IPS-NIHi11 (cell line): ENCODE measurements at places on chromosomes 4 and X.

DNA sequence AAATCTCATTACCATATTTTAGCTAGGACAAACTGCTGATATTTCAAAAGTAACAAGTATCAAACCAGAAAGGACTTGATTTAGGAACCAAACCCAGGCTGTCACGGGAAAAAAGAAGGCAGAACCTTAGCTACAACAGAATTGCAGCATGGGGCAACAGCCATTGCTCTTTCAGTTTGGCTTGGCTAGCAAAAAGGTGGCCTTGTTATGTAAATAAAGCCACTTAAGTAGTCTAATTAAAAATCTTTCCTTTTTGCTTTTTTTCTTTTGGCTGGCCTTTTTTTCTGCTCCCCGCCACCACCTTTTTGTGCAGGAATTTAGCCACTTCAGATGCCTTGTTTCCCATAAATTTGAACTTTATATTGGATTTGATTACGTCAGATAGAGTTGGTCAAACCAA lies 235.9 kb downstream of the CPXCR1 start:
- DNase-seq = no peak

DNA sequence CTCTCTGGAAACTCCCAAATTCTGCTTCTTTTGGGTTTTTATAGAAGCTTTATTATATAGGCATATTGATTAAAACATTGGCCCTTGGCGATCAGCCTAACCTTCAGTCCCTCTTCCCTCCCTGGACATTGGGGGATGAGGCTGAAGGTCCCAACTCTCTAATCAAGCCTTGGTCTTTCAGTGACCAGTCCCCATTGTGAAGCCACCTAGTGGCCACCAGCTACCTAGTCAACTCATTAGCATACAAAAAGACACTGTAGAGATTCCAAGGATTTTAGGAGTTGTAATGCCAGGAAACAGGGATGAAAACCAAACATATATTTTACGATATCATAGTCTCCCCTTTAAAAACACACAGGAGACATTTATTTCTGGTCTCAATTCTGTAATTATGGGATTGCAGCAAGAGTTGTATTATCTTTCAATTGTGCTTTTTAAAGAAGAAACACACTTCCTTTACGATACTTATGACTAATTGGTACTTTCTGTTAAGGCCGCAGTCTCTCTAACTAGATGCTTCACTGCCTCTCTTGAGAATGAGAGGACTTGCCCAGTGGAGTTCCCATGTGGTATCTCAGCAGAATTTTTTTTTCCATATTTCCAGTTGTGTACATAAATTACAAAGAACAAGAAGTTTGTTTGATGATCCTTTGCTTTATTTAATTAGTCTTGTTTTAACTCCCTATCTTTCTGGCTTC lies 58.2 kb downstream of the WDR17 start:
- DNase-seq = peak; percentile 37

- DNase-seq = peak; percentile 13
These were observed 47.5 kb downstream of the SPATA18 start for GRCh38 chr4:52098618-52099017.

DNA sequence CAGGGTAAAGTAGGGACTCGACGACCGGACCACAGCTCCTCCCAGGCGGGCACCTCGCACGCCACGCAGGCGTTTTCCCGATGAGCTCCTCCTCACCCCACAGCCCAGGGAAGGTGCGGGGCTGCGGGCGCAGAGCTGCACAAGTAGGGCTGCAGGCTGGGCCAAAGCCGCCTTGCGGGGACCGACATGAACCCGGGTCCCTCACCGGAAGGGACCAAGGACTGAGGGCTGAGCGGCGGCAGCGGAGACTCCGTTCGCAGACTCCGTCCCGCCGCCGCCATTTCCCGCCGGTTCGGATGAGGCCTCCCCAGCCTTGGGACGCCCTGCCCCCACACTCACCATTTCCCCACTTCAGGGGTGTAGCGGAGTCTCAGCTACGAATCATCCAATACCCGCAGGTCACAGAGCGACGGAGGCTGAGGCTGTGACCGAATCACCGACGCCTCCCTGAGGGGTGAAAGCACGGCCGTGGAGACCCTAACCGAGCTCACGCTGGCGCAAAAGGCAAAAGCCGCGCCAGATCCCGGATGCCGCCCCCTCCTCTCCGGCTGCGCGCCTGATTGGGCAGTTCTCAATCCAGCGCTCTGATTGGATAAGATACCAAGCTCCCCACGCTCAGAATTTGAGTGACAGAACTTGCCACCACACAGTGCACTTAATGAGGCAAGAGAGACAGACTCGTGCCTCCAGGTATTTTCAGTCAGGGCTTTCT lies at the start of gene ZNF732:
ZNF732 (minus strand) TSS at position 506 of the 712 bp plus-strand sequence; CDS start at position 342, 164 bp downstream.
- peak; percentile 93 for DNase-seq

DNA sequence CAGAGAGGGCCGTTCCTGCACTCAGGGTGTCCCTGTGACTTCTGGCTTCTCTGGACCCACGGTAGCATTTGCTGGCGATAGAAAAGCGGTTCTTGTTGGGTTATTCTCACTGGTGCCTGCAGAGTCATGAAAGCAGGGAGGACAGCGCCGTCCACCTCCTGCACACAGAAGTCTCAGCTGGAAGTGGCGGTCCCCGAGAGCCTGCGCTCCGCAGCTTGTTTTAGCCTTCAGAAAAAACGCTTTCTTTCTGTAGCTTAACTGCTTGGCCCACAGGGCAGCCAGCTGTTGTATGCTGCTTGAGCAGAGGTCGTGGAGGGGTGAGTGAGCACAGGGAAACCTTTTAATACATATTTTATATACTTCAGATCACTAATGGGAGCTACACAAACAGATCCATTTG lies 400.7 kb upstream of the FAT1 start:
- DNase-seq = no peak

GRCh38 chr4:147219145-147219544 lies 261.8 kb upstream of the EDNRA start:
- DNase-seq = no peak

- peak; percentile 18 for DNase-seq
These were observed 40.8 kb upstream of the QRFPR start for GRCh38 chr4:121421594-121421993.

- DNase-seq = no peak
These were observed 601 bp downstream of the SLC25A43 start for GRCh38 chrX:119399772-119400101.

DNA sequence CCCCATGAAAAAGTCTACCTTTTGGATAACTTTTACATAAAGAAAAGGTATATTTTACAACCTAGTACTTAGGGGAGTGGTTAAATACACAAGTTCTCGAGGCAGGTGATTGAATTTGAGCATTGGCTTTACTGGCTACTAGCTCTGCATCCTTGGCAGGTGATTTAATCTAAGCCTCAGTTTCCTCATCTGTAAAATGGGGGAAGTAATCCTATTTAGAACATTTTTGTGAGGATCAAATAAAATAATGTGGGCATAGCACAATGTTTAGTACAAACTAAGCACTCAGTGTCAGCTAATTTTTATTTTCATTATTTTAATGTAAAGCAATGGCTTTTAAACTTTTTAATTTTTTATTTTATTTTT lies 102.9 kb downstream of the CEP135 start:
- no peak for DNase-seq

DNA sequence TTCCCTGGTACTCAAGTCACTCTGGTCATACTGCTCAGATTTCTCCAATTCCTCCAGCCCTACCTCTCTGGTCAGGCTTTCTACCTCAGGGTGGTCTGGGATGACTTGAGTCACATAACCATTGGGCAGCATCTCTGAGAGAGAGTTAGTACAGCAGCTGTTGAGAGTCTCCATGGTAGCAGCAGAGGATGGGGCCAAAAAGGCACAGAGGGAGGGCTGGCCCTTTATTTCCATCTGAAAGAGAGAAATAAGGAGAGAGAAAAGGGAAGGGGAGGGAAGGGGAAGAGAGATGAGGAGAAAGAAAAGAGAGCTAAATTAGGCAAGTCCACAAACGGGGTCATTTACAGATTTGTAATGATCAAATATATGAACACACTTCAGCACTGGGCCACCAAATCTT lies 149.1 kb upstream of the ARHGEF9 start:
- no peak for DNase-seq

DNA sequence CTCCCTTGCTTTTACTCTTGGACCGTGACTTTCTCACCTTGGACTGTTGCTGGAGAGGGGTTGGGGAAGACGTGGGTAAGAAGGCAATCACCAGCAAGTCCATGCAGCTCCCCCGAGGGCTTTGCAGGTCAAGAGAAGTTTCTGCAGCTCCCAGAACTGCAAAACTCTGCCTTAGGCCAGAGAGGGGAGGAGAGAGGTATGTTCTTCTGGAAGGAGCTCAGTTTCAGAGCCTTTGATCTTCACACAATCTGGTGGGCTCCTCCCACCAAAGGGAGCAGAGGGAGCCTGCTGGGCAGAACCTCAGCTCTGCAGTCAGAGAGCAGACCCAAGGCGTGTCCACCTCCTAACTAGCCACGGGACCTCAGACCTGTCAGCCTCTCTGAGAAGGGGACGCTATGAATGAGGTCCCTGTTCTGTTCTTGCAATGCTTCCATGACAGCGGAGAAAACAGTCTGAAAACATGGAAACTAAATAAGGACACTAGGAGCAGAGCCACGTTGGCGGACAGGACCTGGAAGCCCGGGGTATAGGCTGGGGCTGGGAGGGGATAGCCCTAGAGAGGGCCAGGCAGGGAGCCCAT lies 92.8 kb downstream of the EVC2 start:
- DNase-seq = no peak

- DNase-seq = no peak
These were observed 8.2 kb downstream of the MTHFD2L start for GRCh38 chr4:74166135-74166534.

- DNase-seq = no peak
These were observed 1.1 kb upstream of the PDLIM3 start for GRCh38 chr4:185536411-185536709.

DNA sequence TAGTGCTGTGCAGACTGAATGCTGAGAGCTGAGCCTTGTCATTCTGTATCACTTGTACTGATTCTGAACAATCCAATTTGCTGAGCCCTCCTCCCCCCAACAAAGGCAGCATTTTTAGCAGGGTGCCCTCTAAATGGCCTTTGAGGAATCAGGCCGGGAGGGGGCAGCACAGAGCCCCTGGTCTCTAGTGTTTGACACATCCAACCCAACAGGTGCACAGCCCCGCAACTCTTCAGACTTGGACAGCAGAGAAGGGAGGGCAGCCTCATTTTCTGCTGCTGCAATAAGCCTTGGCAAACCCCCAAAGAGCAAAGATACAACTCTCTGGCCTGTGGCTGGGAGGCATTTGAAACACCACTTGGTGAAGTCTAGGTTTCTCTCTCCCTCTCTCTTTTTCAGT lies 3.4 kb downstream of the ATP1B4 start:
- DNase-seq = peak; percentile 44

DNA sequence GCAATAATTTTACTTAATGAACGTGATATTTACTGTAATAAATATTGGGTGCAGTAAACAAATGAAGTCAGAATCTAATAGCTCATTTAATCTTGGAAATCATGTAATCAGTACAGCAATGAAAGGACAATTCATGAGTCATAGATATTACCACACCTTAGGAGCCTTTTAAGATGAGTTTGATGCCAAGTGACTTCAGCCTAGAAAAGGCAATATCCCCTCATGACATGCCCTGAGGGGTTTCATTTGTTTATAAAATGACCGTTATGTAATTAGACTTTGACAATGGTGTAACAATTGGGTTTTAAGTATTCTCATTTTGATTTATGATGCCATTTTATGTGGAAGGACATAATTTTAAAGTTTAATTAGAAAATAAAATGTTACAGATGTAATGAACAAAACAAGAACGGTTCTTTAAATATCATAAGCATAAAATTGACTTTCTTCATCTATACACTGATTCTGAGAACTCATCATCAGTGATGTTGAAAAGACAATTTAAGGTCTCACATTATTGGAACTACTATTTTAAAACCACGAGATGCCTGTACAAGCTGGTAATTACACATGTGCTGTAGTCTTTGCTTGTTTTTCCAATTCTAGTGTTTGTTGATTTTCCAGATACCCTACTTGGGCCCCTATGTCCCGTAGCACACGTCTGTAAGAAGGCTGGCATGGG lies 5.0 kb downstream of the FGF2 start:
- no peak for DNase-seq

- no peak for DNase-seq
These were observed 178.9 kb upstream of the VEGFC start for GRCh38 chr4:176971576-176972115.

DNA sequence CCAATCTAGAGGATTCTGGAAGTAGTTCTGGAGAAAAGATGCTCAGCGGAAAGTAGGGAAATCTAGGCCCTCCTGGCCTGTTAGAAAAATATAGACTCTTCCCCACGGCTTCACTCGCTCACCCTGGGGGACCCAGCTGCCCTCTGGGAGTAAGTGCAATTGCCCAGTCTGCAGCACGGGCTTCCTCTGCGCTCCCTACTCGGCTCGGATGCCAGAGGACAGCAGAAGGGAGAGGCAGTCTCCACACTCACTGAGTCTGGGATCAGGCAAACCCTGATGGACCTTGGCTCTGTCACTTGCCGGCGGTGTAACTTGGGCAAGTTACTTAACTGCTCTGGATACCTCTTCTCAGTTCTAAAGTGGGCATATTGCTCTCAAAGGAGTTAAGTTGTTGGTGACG lies 2.1 kb downstream of the SHISA3 start:
- DNase-seq = no peak

DNA sequence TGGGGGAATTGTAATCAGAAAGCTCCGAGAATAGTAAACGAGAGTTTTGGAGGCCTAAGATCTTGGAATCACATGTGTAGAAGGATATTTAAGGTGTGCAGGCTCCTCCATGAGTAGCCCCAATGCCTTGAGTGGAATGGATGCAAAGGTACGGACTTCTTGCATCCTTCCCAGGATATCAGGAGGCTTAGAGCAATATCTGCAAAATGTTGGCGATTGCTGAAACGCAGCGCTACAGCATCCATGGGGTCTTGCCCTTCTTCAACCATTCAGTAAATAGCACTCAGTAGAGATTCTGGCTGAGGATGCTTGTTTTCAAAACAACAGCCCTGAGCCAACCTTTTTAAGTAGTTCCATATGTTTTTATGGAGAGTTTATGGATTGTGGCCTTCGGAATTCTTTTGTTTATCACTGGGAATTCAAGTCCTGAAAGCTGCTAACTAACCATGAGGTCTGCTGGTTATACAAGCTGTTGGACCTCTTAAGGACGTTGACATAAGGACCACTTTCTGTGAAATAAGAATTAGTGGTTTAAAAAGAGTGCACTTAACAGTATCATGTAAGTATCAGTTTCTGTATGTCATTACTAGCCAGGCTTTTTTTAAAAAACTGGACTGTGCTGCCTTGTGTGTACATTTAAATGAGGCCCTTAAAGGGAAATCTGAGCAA lies 228.8 kb upstream of the PGRMC2 start:
- DNase-seq = no peak

DNA sequence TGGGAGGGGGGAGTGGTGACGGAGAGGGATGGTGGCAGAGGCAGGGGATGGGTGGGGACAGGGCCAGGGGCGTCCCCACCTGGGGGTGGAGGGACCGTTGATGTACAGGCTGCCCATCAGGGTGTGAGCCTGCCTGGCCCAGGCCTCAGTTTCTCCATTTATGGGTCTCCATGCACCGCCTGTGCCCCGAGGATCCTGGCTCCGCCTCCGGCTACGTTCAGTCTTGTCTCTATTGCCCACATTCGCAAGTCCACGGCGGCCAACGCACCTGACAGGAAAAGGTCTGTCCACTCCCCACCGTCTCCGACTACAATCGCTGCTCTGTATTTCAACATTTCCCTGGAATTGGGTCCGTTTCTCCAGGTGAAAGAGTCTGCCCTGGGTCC lies 96.3 kb upstream of the NKX1-1 start:
- DNase-seq = peak; percentile 19
